Activated CD4-positive, alpha-beta T cell treated with anti-CD3 and anti-CD28 coated beads, Interleukin-2, amount 10 ng/mL, durations not matched to agents 7 days and 5 days (primary cell): ENCODE measurements at places on chromosomes 13 and 19. TPM values are rescaled to one million over a fixed set of nuclear protein-coding genes. Genes with fewer than 3 reads are reported as not detected.

DNA sequence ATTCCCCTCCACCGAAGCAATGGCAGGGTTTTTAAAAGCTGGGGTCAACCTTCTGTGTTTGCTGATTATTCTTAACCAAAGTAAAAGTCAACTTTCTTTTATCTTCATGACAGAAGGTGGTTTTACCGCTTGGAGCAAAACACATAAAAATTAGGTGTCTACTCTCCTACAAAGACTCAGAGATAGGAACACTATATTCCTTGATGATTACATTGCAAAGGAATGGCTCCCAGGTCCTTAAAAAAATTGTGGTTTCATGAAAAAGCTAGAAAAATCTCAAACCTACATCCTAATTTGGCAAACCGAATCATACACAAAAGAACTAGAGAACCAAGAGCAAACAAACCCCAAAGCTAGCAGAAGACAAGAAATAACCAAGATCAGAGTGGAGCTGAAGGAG is 760.4 kb upstream of the PCDH20 start:
- DNase-seq = no peak
- H3K36me3 ChIP-seq = no peaks in the 10 kb centered on the region
- no peak overlapping the region for H3K4me3 ChIP-seq
- no peaks in the 10 kb centered on the region for H3K27me3 ChIP-seq

Gene RANBP3
- 98.0 TPM for total RNA-seq

- DNase-seq = peak; percentile 51
- H3K4me3 ChIP-seq = peak overlapping the region; percentile 97
- H3K4me1 ChIP-seq = peaks cover 46% of the 10 kb centered on the region
- peaks cover 21% of the 10 kb centered on the region for H3K36me3 ChIP-seq
These were observed 1.9 kb downstream of the KLF12 start for GRCh38 chr13:74132152-74132775.

Gene CGB2
- not detected for total RNA-seq

Gene JAK3
- total RNA-seq = 172 TPM
